Activated T-helper 9 cell treated with anti-CD3 and anti-CD28 coated beads, Interleukin-2, amount 50 U/mL, for 16 hours (primary cell): ENCODE measurements at places on chromosomes 6 and 20.
A peak's percentile ranks its signal among the peaks of the same experiment; 100 is the strongest.

GRCh38 chr6:137117581-137117980, 55.9 kb downstream of the IL22RA2 start:
- no peak for DNase-seq

DNA sequence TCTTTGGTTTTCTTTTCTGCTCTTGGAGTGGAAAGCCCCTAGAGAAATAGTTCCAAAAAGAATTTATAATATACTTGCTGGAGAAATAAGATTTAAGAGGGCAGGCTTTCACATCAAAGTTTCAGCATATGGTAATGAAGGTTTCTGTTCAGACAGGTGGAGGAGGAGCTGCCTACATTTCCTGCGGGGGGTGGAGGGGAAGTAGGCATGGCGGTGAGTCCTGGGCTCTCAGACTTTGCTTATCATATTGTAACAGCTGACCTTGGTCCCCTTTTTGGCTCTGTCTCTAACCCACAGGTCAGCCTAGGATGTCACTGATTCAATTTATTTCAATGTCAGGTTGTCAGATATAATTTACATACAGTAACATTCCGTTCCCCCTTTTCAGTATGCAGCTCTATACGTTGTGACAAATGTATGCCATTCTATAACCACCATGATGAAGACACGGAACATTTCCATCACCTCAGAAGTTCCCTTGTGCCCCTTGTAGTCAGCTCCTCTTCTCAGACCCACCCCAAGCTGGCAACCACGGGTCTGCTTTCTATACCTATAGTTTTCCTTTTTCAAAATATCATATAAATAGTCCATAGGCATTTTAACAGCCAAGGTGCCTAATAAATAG, 77.6 kb upstream of the GGTLC1 start:
- no peak for DNase-seq

DNA sequence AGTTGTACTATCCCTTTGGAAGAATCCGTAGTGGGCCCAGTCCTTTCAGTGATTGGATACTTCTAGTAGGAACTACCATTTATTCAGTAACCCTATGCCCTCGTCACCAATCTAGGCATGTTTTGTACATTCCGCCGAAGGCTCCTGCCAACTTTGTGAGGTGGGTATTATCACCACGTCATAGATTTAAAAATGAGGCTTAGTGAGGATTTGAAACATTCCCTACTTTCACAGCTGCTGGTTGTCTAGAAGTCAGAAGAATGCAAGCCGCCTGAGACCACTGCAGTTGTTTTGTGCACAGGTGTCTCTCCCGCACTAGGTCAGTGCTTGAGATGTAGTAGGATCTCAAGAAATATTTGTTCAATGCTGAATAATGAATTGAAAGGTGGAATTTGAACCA, 32.6 kb downstream of the ENPP1 start:
- DNase-seq: no peak

GRCh38 chr6:127456465-127456864, 2.7 kb downstream of the KIAA0408 start:
- DNase-seq: no peak

DNA sequence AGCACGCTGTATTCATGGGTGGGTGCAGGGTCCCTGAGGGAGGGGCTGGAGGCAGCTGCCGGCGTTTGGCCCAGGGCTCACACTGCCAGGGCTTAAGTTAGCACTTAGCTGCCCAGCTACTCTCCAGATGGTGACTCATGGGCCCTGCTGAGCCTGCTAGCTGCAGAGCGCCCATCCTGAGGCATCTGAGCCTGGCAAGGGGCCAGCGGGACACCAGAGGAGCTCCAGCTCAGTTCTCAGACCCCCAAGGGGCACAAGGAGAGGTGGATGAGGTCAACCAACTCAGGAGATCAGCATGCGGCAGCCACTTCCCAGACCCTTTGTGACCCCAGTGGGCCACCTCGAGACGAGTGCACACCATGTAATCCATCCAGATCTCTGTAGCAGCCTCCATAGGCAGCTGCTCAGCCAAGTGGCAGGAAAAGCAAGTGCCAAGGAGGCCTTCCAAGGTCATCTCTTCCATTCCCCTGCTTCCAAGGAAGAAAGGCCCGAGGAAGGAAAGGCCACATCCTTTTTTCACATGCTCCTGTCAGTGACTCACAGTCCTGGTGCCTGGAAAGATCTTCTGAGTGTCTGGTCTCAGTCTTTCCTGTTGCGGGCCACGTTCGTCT, 35.3 kb downstream of the FOXP4 start:
- no peak for DNase-seq

- DNase-seq: no peak
Observed at GRCh38 chr6:32226434-32226833, 2.6 kb upstream of the NOTCH4 start.

DNA sequence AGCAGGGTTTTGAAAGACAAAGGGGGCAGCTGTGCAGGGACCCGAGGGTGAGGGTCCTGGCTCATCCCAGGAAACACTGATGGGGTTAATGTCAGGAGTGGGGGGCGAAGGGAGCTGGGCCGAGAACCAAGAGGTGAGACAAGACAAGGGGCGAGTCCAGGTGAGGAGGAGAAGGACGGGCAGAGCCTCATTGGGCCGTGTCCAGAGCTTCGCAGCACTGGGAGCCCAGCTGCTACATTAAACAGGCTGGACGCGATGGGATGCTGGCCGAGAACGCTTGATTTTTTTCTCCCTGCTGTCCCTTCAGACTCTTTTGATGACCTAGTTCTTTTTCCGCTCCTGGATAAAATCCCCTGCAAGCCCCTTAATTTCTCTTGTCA, 172.8 kb upstream of the SNX9 start:
- DNase-seq: no peak

DNA sequence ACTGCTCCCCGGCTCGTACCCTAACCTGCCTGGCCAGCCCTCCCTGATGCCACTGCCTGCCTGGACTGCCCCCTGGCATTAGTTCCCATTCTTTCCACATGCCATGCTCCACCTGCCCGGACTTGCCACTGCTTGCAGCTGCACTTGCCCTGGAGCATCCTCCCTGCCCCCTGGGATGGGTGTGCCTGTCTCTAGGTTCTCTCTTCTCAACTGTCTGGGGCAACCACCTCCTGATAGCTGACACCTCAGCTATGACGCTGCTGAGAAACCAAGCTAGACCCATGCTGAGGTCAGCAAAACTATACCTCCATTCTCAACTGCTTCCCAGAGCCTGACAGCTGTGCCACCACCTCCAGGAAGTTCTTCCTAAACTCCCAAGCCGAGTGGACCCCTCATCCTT, 72.1 kb downstream of the PERP start:
- DNase-seq: no peak

- no peak for DNase-seq
Observed at GRCh38 chr6:134198093-134198492, 119.8 kb downstream of the SGK1 start.

- no peak for DNase-seq
Observed at GRCh38 chr6:121767211-121767610, 331.8 kb downstream of the GJA1 start.

GRCh38 chr6:9403736-9404135, 968.4 kb upstream of the SLC35B3 start:
- DNase-seq: no peak

DNA sequence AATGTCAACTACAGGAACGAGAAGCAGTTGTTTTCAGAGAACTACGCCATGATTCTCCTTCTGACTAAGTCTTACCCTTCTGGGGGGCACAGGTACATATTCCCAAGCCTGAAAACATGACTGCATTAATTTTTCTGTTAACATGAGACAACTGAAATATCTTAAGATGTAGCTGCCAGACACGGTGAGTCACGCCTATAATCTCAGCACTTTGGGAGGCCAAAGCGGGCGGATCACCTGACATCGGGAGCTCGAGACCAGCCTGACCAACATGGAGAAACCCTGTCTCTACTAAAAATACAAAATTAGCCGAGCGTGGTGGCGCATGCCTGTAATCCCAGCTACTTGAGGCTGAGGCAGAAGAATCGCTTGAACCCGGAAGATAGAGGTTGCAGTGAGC, 21.7 kb downstream of the TBC1D20 start:
- no peak for DNase-seq

GRCh38 chr6:38214159-38214558, 394.6 kb downstream of the ZFAND3 start:
- DNase-seq: no peak

DNA sequence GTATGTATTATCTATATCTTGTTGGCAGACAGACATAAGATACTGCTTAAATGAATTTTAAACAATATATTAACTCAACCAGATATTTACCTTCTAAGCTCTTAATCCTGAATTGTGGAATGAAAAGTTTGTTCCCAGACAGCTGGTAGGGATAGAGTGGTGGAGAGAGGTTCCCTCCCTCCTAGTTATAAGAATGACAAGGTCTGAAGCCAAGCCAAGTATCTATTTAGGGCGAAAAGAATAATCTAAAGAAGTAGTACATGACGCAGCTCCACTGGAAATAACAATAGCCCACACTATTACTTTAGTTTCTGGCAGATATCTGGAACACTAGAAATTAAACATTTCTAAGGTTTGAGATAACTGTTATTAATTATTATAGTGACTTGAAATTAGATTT, 104.3 kb downstream of the AHI1 start:
- no peak for DNase-seq

DNA sequence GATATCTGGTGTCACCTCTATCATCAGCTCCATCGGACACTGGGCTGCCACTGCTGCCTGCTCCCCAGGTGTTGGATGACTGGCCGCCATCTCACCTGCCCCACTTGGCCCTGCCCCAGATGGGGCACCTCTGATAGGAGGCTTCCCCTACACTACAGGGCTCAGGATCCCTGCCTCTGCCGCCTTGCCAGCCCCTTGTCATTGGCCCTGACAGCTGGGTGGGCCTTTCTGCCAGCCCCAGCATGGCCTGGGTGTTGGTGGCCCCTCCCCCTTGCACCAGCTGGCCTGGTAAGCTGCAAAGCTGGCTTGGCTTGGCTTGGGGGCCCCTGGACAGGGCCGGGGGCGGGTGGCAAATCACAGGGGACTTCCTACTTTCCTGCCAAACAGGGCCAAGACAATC, 10.6 kb downstream of the PACSIN1 start:
- no peak for DNase-seq

- DNase-seq: no peak
Observed at GRCh38 chr20:4060064-4060795, 44.9 kb upstream of the RNF24 start.

DNA sequence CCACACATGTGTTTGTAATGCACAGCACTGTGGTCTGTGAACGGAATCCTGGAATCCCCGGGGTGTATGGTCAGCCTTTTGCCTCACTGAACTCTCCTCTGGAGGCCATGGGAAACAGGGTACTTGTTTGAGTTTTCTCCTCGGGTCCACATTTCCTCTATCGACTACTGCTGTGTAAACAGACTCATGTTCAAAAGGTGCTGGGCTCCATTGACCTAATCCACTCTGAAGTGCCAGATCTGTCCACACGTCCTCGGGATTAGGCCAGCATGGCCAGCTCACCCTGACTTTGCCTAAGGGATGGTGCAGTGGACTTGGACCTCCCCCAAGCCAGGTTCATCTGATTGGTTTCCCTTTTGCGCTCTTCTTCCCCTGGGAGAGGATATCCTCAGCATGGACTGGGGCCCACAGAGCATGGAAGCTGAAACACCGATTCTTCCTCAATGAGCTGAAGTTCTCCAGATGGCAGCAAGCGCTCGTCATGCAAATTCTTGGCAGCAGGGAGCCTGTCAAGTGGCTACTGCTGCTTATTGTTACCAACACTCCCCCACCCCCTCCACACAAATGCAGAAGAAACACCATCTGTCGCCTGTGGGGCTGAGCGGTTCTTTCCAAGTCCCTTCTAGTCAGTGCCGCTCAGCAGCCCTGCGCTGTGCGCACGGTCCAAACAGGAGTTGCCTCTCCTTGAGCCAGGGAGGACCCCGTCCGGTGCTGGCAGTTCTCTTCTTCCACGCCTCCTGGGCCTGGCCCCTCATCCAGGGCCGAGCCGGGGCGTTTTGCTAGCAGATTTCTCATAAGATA, 292.6 kb upstream of the MARCKS start:
- DNase-seq: no peak

- no peak for DNase-seq
Observed at GRCh38 chr6:74166849-74167248, 470.8 kb downstream of the CD109 start.

DNA sequence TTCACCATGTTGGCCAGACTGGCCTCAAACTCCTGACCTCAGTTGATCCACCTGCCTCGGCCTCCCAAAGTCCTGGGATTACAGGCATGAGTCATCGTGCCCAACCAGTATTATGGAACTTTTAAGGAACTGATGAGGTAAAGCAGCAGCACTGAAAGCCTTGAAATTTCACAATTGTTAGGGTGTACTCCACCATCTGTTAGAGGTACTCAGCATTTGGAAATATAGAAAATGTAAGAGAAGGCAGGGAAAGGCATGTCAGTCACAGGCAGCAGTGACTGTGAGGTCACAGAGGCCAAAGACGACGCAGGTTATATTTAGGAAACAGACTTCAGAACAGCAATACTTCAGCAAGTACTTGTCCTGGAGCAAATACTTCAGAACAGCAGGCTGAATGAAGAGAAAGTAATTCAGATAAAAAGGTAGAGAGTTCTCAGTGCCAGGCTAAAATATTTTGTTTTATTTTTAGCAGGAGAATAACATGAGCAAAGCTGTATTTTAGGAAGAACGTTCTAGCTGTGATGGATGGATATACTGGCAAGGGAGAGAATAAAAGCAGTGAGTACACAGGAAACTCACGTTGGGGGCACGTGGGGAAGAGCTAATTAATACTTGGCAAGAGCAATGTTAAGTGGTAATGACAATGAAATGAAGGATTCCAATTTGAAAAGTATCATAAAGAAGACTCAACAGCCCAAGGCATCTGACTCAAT, 67.2 kb downstream of the DTNBP1 start:
- DNase-seq: no peak

DNA sequence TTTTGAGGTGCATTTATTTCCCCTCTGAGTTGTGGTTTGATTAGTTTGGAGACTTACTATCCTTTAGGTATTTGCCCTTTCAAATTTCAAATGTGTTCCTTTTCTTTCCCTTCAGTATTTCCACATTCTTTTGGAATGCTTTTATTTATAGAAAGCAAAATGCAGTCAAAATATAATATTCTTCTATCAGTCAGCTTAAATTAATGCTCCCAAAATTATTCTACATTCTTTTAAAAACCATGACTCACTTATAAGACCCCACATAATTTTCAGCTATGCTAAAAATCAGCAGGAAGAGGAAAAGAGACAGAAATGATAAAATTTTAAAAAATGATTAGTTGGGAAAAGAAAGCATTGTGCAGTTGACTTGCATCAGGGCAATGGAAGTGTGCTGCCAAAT, 180.0 kb upstream of the SMLR1 start:
- no peak for DNase-seq

GRCh38 chr6:25404693-25405169, 125.6 kb downstream of the CARMIL1 start:
- peak; percentile 1 for DNase-seq

- DNase-seq: no peak
Observed at GRCh38 chr20:62645613-62646012, 3.3 kb downstream of the SLCO4A1 start.
